ENCODE measurements at places on chromosomes 4 and X. TPM values are rescaled to one million over a fixed set of nuclear protein-coding genes. Genes with fewer than 3 reads are reported as not detected.

GRCh38 chrX:120457766-120458180 lies 11.3 kb downstream of the LAMP2 start:
- DNase-seq = peak; percentile 12

- DNase-seq = no peak
Measured at GRCh38 chr4:174183259-174183658, 100.2 kb downstream of the FBXO8 start.

GRCh38 chr4:147488556-147488955 lies 7.7 kb downstream of the EDNRA start:
- no peak for DNase-seq

- DNase-seq = no peak
Measured at GRCh38 chr4:12724510-12724909, 759.6 kb downstream of the RAB28 start.

Gene CT45A3
- total RNA-seq = not detected

GRCh38 chr4:113312529-113312928 lies 263.1 kb downstream of the ANK2 start:
- no peak for DNase-seq

Gene PNMA6A
- not detected for total RNA-seq

Gene RENBP
- 4.9 TPM for total RNA-seq

GRCh38 chr4:105951198-105951597 lies 55.9 kb downstream of the NPNT start:
- DNase-seq = no peak

- no peak for DNase-seq
Measured at GRCh38 chr4:73865431-73866096, 3.6 kb upstream of the CXCL1 start.

DNA sequence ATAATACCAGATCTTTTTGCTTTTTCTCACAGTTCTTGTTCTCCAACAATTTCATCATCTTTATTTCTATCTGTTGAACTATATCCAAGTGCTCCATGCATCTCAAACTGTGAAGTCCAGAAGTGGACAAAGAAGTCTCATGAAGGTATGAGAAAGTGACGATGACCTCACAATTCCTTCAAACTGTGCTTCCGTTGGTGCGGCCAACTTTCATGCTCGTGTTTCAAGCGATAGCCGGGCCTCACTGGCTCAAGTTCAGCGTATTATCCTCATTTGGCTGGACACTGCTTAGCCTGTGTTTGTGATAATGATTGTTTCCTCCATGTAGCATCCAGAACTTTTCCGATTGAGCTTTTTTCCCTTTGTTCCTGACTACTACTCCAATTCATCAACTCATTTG lies 143.1 kb downstream of the PALLD start:
- no peak for DNase-seq

Gene ATP5ME
- total RNA-seq = 279 TPM

Gene CTBP1
- total RNA-seq = 182 TPM

Gene CFI
- 0.32 TPM for total RNA-seq

GRCh38 chr4:7347981-7348380 lies 86.7 kb downstream of the PSAPL1 start:
- no peak for DNase-seq

DNA sequence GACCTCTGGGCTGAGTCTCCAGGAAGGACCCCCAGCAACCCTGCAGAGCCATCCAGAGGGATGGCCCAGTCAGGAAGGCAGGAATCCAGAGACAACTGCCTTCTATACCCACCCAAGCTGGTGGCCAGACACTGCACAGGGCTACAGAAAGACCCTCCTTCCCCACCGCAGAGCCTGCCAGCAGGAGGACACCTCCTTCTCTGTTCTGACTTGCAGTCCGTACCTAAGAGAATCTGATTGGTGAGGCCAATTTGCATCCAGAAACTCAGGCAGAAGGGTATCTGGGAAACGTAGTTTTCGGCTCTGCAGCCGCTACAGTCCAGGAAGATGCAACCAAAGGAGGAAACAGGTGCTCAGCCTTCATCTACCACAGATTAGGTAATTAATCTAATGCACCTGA lies 155.4 kb upstream of the FRG1 start:
- no peak for DNase-seq

Gene ARL9
- not detected for total RNA-seq

DNA sequence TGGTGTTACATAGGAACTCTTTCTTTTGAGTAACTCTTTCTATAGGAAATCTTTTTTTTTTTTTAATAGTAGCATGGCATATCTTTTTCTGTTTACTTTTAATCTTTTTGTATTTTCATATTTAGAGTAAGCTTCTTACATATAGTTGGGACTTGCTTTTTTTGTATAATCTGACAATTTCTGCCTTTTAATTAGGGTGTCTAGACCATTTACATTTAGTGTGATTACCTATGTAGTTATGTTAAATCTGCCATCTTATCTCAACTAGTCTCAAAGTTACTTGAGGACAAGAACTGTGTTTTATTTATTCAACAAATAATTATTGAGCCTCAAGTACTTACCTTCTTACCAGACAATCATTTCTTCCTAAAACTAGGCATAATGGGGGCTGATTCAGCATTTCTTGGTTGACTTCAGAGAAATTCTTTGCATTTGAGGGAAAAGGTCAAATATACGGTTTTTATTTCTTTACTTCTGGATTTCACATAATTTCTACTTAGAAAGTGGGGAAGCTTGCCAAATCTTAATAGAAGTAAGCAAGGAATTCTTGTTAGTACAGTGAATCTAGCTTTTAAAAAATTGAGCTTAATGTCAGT lies 28.6 kb downstream of the MND1 start:
- DNase-seq = no peak

Gene NDST4
- total RNA-seq = not detected

DNA sequence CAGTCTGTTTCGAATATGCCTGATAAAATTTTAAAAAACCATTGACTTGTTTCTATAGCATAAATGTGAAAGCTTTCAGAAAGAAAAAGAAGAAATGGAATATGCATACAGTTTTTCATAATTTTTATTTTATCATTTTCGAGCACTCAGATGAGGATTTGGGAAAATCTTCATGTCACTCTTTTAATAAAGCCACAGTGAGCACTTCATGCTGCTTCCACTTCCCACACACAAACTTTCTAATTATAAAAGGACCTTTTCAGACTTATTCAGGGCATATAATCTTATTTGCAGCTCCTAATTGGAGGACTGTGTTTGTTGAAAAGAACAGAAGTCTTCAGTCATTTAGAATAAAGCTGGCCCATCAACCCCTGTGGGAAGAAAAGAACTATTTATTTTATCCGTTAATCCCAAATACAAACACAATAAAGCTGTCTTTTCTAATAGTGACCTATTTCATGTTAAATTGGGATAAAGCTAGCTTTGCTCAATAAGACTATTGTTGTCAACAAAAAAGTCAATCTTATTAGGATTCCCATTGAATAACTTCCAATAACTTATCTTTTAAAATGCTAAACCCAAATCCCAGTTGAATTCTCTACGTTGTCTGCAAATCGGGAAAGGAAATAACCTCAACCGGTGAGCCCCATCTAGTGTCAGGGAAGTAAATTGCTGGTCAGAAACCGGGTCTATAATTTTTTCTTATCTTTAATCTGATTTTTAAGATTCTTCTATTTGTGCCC lies 211.5 kb downstream of the PDGFRA start:
- no peak for DNase-seq

DNA sequence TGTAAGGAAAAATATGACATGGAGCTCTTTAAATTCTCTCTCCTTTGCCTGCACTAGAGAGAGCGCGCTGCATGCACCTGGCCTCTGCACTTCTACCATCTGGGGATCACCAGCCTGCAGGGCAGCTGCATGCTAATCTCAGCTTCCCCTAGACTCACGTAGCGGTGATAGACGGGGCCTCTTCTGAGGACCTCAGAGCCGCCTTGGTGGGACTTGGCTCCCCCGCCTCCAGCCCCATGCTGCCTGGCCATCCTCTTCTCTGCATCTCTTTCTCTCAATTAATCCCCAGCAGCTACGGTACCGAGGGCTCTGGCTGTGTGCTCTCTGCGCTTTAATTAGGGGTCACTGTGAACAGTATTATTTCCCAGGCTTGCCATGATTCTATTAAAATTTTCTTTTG lies 52.8 kb upstream of the PSAPL1 start:
- no peak for DNase-seq

DNA sequence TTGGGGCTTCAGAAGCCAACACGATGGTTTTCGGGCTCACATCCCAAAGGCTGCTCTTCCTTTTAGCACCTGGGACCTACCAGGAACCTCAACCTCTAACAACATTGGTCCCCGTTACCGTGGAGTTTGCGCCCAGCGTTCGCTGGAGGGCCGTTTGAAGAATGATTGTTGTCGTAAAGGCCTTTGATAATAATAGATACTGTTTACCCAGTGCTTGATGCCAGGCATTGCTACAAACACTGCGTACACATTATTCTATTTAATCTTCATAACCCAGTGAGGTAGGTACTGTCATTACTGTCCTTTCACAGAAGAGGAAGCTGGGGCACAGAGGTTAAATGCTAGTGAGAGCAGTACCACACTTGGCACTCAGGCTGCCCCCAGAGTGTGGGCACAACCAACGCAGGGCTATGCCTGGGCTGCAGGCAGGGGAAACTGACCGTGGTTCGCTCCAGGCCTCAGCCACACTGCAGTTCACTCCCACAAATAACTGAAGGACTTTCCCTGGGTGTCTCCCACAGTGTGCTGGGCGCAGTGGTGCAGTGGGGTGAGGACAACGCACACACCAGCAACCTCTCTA lies 1.0 kb upstream of the ACSL1 start:
- DNase-seq = no peak

DNA sequence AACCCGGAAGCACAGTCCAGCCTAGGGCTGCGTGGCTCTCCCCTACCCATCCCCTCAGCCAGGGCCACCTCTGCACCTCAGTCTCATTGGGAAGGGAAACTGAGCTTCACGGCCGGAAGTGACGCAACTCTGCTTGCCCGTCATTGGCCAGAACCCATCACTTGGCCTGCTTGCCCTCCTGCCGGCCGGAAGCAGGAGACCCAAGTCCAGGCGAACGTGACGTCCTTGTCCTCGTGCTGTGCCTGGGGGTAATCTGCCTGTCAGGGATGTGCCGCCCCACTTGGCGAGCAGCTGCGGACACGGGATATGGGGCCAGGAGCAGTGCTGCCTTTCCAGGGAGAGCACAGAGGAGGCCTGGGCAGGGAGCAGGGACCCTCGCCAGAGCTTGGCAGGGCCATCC lies 31.2 kb downstream of the ZFYVE28 start:
- no peak for DNase-seq

GRCh38 chr4:148574502-148574901 lies 132.3 kb upstream of the NR3C2 start:
- no peak for DNase-seq

GRCh38 chr4:10441512-10441911 lies 15.7 kb downstream of the ZNF518B start:
- no peak for DNase-seq

DNA sequence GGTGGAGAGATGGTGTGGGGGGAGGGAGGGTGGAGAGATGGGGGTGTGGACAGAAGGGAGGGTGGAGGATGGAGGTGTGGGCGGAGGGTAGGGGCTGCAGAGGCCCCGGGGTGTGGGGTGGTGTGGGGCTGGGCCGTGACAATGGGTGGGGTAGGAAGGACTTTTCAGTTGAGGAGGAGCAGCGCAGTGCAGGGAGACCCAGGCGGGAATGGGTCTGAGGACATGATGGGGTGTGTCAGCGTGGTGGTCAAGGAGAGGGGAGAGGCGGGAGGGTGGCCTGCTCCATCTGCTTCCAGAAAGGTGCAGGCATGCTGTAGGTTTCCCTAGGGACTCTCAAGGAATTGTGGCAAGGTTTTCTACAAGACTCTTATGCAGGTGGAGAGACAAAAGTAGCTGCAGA lies 48.9 kb downstream of the RGS12 start:
- no peak for DNase-seq

Gene FABP2
- total RNA-seq = not detected

- no peak for DNase-seq
Measured at GRCh38 chr4:120293341-120293740, 226.7 kb upstream of the MAD2L1 start.

DNA sequence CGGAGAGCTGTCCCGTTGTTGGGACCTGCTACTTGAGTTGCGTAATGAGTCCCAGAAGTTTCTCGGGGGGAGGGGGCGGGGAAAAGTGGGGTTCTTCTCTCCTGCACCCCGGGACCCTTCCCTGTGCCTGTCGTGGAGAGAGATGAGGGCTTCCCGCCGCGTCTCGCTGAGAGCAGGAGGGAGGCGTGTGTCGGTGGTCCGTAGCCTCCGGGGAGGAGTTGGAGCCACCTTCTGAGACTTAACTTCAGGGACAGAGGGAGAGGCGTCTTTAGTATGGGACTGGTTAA lies 698 bp downstream of the AFF1 start:
- no peak for DNase-seq

DNA sequence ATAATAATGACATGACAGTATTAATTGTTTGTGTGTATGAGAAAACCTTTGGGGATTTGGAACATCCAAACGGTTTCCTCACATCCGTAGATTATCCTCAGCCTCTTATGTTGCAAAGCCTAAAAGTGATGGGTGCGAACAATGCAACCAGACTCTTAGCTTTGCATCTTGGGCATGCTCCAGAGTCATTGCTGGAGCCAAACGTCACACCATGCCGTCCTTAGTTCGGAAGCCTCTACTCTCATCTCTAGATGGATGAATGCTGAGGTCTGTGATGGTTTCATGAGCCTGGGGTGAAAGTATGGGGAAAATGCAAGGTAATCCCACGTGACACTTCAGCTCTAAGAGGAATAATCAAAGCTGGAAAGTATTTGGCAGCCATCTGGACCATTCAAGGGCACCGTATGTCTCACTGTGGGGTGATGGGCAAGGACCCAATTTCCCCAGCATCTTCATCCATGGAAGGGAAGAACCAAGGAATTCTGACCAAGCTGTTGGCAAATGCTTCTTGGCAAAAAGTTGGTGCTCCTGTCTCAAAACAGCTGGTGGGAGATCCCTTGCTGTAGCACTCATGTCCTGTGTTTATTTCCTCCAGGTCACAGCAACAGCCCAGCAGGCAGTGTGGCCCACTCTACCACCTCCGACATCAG lies 6.3 kb upstream of the RTL5 start:
- DNase-seq = no peak

Gene VCX
- total RNA-seq = 0.23 TPM
